ENCODE measurements at places on chromosomes 11 and 22. TPM values are rescaled to one million over a fixed set of nuclear protein-coding genes. Genes with fewer than 3 reads are reported as not detected.
A peak's percentile ranks its signal among the peaks of the same experiment; 100 is the strongest.

DNA sequence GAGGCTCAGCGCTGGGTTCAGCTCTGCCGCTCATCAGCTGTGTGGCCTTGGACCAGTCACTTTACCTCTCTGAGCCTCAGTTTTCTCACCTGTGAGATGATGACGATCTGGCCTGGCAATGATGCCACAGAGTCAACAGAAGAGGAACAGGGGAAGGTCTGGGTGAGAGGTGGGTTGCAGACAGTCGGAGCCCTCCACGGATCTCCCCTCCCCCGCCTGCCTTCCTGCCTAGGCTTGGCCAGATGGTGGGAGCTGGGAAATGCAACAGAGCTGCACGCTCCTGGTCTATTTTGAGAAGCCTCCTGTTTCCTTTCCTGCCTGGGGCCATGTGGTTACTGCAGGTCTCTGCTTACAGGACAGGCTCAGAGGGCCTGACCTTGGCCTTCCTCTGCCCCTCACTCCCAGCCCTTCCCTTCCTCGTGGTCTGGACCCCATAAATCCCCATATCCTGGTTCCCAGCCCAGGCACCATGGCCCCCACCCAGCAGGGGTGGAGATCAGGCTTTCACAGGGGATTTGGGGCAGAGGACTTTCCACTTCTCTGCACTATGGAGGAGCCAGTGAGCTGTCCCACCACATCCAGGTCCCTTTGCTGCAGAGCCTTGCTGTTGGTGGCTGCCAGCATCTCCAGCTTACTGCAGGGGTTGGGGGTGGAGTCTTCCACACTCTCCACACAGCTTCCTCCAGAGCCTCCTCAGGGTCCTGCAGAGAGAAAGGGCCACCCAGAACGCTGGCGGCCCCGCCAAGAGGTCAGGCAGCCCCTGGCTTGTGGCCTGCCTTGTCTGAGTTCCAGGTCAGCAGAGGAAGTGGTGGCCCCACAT is 46.9 kb downstream of the C11orf96 start:
- no peak overlapping the region for H3K27ac ChIP-seq
- H3K4me3 ChIP-seq: no peak overlapping the region
- H3K36me3 ChIP-seq: no peaks in the 10 kb centered on the region
- peaks cover 17% of the 10 kb centered on the region for H3K27me3 ChIP-seq
- no peak for DNase-seq

DNA sequence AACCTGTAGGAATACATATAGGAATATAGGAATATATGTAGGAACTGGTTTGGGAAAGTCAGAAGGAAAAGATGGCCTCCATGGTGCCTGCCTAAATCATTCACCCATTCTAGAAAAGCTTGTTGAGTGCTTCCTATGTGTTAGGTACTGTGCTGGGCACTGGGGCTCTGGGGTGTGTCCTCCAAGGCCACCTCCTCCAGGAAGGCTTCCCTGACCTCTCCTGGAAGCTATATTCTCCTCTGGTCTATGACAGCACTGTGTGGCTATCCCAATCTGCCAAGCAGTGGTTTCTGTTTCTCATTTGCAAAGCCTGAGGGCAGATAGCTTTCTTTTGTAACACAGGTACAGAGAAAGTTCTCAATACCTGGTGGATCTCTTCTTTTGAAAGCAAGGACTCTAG is 30.2 kb downstream of the IRAG1 start:
- no peak for DNase-seq
- H3K4me3 ChIP-seq: no peak overlapping the region
- H3K27me3 ChIP-seq: no peaks in the 10 kb centered on the region
- no peaks in the 10 kb centered on the region for H3K36me3 ChIP-seq
- peaks cover 3% of the 10 kb centered on the region for H3K4me1 ChIP-seq

- H3K4me3 ChIP-seq: no peak overlapping the region
- H3K36me3 ChIP-seq: no peaks in the 10 kb centered on the region
- no peak overlapping the region for H3K27ac ChIP-seq
These were observed 387.0 kb upstream of the DDI1 start for GRCh38 chr11:103649401-103649895.

- DNase-seq: no peak
- no peak overlapping the region for H3K27ac ChIP-seq
- no peaks in the 10 kb centered on the region for H3K4me1 ChIP-seq
- H3K36me3 ChIP-seq: no peaks in the 10 kb centered on the region
- no peaks in the 10 kb centered on the region for H3K27me3 ChIP-seq
- H3K4me3 ChIP-seq: no peak overlapping the region
These were observed 444.8 kb downstream of the SOX6 start for GRCh38 chr11:15911377-15912044.

DNA sequence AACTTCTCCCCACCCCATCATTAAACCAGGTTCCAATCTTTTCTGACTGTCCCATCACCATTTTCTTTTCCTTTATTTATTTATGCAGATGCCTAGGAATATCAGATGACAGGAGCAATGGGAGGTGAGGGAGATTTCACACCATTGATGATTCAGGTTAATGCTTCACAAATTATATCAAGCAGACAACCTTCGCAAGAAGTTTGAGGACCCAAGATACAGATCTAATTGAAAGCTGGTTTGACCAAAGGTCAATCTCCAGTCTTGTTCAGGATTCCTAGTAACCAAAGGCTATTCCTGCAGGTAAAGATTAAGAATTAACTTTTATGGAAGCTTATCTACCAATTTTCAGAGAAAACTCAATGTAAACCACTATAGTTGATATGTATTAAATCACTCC is 54.4 kb downstream of the SLC35F2 start:
- H3K4me3 ChIP-seq: no peak overlapping the region
- peaks cover 45% of the 10 kb centered on the region for H3K36me3 ChIP-seq
- H3K4me1 ChIP-seq: no peaks in the 10 kb centered on the region
- DNase-seq: no peak
- H3K27ac ChIP-seq: no peak overlapping the region

- H3K4me3 ChIP-seq: peak overlapping the region; percentile 78
- H3K27ac ChIP-seq: peak overlapping the region; percentile 15
- H3K27me3 ChIP-seq: no peaks in the 10 kb centered on the region
- peaks cover 24% of the 10 kb centered on the region for H3K4me1 ChIP-seq
- H3K36me3 ChIP-seq: no peaks in the 10 kb centered on the region
- DNase-seq: peak; percentile 25
These were observed 789 bp downstream of the SIK2 start for GRCh38 chr11:111602865-111603610.

- H3K27ac ChIP-seq: peak overlapping the region; percentile 43
- no peaks in the 10 kb centered on the region for H3K27me3 ChIP-seq
- H3K36me3 ChIP-seq: peaks cover 2% of the 10 kb centered on the region
- H3K4me1 ChIP-seq: peaks cover 22% of the 10 kb centered on the region
- DNase-seq: no peak
- no peak overlapping the region for H3K4me3 ChIP-seq
These were observed 57.3 kb downstream of the PPP6R2 start for GRCh38 chr22:50400406-50400805.

DNA sequence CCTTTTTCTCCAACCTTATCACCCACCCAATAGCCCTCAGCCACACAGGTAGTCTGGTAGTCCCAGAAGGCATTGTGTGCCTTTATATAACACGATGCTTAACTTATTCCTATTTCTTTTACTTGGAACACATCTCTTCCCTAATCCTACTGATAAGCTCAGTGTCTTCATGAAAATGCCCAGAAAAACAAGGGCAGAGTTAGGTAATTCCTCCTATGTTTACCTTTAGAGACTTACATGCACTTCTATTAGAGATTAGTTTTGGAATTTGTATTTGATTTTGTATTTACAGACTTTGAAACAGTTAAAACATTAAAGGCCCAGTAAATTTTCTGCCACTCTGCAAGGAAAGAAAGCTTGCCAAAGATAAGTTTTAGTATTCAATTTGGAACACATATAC is 637.8 kb upstream of the CCDC90B start:
- no peaks in the 10 kb centered on the region for H3K27me3 ChIP-seq
- DNase-seq: no peak
- H3K36me3 ChIP-seq: no peaks in the 10 kb centered on the region
- no peak overlapping the region for H3K27ac ChIP-seq
- H3K4me1 ChIP-seq: no peaks in the 10 kb centered on the region
- no peak overlapping the region for H3K4me3 ChIP-seq

Gene UPK3A
- total RNA-seq: not detected

Gene TMPRSS13
- 0.15 TPM for total RNA-seq

Gene NDUFS3
- total RNA-seq: 123 TPM

Measured in activated naive CD4-positive, alpha-beta T cell treated with anti-CD3 and anti-CD28 coated beads for 36 hours (primary cell).